ENCODE measurements at places on chromosomes 2 and 18. TPM values are rescaled to one million over a fixed set of nuclear protein-coding genes. Genes with fewer than 3 reads are reported as not detected.

Gene SULT6B1
- total RNA-seq: not detected

Gene CYS1
- total RNA-seq: 8.9 TPM

Gene HES6
- total RNA-seq: 13.2 TPM

Gene ABCA12
- 0.28 TPM for total RNA-seq

Gene AP1S3
- total RNA-seq: not detected

Measured in sigmoid colon (tissue), 7 donors.